ENCODE measurements at places on chromosomes 13 and 19.

- no peak for DNase-seq
- no peak overlapping the region for H3K4me3 ChIP-seq
These were observed 50.4 kb upstream of the CYSLTR2 start for GRCh38 chr13:48603375-48603774.

DNA sequence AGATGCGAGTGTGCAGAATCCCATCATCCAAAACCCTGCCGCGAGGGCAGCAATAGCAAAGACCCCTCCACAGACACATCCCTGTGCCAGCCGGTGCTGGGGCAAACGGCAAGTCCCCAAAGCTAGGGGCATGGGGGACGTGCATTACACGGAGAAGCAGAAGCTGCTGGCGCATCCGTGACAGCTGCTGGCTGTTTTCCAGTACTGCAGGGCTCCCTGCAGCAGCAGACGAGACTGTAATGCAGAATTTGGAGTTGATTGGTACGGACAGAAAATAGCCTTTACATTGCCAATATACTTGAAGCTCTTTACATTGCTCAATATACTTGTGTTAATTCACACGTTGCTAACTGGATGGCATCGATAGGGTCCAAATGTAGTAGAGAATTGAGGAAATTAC, 77.2 kb upstream of the TMTC4 start:
- no peaks in the 10 kb centered on the region for H3K36me3 ChIP-seq
- no peaks in the 10 kb centered on the region for H3K27me3 ChIP-seq
- DNase-seq, result no peak
- H3K27ac ChIP-seq, result no peak overlapping the region
- H3K4me1 ChIP-seq, result no peaks in the 10 kb centered on the region
- no peak overlapping the region for H3K4me3 ChIP-seq

DNA sequence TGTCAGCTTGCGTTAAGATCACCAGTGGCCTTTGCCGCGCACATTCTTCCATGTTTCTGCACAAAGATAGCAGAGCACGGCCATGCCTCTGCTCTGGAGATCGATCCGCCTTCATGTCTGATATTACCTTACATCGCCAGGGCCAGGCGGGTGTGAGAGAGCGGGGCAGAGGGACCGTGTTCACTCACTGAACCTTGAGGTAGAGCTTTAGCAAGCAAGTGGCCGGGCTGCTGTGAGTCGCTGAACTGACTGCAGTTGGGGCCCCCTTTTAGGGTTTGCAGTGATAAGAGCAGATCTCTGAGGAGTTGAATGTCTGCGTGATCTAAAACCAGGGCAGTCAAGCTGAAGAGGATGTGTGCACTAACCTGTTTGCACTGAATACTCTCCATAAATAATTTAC, 275.4 kb upstream of the OBI1 start:
- no peaks in the 10 kb centered on the region for H3K4me1 ChIP-seq
- no peak for DNase-seq
- H3K36me3 ChIP-seq, result no peaks in the 10 kb centered on the region
- no peak overlapping the region for H3K4me3 ChIP-seq

DNA sequence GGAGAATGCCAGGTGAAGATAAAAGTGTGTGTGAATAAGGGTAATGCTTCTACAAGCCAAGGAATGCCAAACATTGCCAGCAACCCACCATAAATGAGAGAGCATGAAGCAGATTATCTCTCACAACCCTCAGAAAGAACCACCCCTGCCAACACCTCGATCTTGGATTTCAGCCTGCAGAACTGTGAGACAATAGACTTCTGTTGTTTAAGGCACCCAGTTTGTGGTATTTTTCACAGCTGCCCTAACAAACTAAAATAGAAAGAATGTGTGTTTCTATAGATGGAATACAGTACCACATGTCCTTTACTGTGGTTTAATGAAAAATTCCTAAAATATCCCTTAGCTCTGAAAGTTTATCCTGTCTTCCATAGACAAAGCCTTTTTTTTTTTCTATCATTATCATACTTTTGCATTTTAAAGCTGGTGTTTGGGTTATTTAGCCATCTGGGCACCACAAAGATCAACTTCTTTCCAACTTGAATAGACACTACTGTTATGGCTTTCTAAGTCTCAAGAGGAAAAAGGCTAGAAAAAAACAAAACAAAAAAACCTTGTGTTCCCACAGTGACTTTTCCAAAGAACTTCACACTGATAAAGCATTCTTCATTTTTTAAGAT, 505.6 kb downstream of the KCTD12 start:
- H3K27me3 ChIP-seq, result no peaks in the 10 kb centered on the region
- no peak for DNase-seq
- no peak overlapping the region for H3K4me3 ChIP-seq
- H3K27ac ChIP-seq, result no peak overlapping the region
- H3K36me3 ChIP-seq, result no peaks in the 10 kb centered on the region

GRCh38 chr13:66234159-66234558, 996.0 kb downstream of the PCDH9 start:
- no peaks in the 10 kb centered on the region for H3K4me1 ChIP-seq
- no peaks in the 10 kb centered on the region for H3K27me3 ChIP-seq
- no peak overlapping the region for H3K4me3 ChIP-seq

DNA sequence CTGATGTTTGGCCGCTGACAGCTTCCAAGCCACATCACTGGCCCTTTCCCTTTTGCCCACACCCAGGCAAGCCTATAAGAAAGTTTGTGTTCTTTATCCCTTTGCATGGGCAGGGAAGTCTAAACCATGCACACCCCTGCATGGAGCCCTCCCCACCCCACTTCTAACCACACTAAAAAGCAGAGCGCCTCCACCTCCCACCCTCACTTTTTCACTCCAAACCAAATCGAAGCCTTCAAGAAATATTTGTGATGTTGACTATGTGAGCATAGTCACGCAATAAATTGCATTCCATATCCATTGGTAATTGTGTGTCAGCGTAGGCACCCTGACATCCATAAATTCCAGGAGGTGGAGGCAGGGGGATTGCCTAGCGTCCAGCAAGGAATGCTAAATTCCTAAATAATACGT, 104.4 kb upstream of the LSM14A start:
- no peaks in the 10 kb centered on the region for H3K36me3 ChIP-seq
- peaks cover 23% of the 10 kb centered on the region for H3K27me3 ChIP-seq
- no peak overlapping the region for H3K27ac ChIP-seq
- DNase-seq, result no peak

GRCh38 chr13:63327584-63327983, 1911.9 kb upstream of the PCDH20 start:
- DNase-seq, result no peak
- no peaks in the 10 kb centered on the region for H3K36me3 ChIP-seq
- no peak overlapping the region for H3K27ac ChIP-seq
- H3K4me1 ChIP-seq, result no peaks in the 10 kb centered on the region
- no peak overlapping the region for H3K4me3 ChIP-seq

DNA sequence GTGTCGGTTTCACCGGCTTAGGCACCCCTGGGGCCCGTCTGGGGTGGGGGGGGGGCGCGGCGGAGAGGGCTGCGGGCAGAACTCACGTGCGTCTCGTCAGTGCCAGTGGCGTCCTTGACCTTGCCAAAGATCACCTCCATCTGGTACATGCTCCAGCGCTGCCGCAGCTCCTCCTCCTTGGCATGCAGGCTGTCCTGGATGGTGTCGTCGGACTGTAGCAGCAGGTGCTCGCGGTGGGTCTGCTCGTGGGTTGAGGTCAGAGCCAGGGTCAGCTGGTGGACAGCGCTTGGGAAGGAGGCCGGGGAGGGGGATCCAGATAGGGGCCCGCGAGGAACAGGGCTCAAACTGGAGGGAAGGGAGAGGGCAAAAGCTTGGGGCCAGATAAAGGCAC, 4.7 kb upstream of the RGL3 start:
- DNase-seq, result no peak
- H3K4me1 ChIP-seq, result peaks cover 46% of the 10 kb centered on the region
- H3K36me3 ChIP-seq, result no peaks in the 10 kb centered on the region
- H3K4me3 ChIP-seq, result no peak overlapping the region
- peaks cover 33% of the 10 kb centered on the region for H3K27me3 ChIP-seq
- no peak overlapping the region for H3K27ac ChIP-seq

- H3K27ac ChIP-seq, result peak overlapping the region; percentile 56
- peak overlapping the region; percentile 37 for H3K4me3 ChIP-seq
- H3K27me3 ChIP-seq, result no peaks in the 10 kb centered on the region
- peaks cover 48% of the 10 kb centered on the region for H3K36me3 ChIP-seq
- DNase-seq, result no peak
These were observed 5.5 kb downstream of the MAST3 start for GRCh38 chr19:18102916-18103542.

DNA sequence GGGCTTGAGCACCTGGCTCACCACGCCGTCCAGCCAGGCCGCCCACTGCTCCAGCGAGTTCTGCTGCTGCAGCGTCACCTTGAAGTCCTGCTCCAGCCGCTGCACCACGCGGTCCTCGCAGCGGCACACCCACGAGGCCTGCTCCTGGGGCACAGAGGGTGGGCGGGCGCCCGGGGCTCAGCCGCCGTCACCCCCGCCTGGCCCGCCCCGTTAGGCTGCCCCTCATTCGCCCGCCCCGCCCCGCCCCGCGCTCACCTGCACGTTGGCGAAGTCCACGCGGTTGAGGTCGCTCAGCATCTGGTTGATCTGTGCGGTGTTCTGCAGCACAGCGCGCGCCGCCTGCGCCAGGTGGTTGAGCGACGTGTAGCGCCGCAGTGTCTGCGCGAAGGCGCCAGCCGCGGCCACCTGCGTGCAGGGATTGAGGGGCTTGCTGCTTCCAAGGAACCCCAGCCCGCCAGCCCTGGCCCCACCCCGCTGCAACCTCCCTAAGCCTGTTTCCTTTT, 11.3 kb downstream of the DCAF15 start:
- DNase-seq, result no peak
- H3K4me1 ChIP-seq, result no peaks in the 10 kb centered on the region
- no peak overlapping the region for H3K4me3 ChIP-seq
- no peak overlapping the region for H3K27ac ChIP-seq

DNA sequence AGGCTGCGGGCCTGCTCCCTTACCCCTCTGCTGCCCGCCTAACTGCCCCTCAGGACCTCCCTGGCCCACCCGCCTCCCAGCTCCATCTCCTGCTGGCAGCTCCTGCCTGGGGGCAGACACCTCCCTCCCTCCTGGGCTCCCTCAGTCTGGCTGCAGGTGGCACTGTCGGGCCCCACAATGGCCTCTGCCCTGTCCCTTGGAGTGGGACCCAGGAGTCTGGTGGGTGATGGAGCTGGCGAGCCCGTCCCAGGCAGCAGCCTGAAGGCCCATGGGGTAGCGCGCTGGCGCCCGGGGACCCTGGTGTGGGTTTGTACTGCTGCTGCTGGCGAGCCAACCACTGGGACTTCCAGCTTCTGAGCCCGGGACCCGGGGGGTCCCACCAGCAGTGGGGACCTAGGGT, 83.6 kb downstream of the KDM4B start:
- peaks cover 36% of the 10 kb centered on the region for H3K4me1 ChIP-seq
- H3K4me3 ChIP-seq, result no peak overlapping the region
- no peak for DNase-seq
- H3K27me3 ChIP-seq, result no peaks in the 10 kb centered on the region

Data from stimulated activated naive B cell treated with anti-CD40 and anti-IgM and Interleukin-4, amounts not matched to agents 10 μg/mL and 1 μg/mL and 100 μg/mL, for 72 hours (primary cell).